Urothelium cell line (cell line): ENCODE measurements at places on chromosomes 5 and 9.

DNA sequence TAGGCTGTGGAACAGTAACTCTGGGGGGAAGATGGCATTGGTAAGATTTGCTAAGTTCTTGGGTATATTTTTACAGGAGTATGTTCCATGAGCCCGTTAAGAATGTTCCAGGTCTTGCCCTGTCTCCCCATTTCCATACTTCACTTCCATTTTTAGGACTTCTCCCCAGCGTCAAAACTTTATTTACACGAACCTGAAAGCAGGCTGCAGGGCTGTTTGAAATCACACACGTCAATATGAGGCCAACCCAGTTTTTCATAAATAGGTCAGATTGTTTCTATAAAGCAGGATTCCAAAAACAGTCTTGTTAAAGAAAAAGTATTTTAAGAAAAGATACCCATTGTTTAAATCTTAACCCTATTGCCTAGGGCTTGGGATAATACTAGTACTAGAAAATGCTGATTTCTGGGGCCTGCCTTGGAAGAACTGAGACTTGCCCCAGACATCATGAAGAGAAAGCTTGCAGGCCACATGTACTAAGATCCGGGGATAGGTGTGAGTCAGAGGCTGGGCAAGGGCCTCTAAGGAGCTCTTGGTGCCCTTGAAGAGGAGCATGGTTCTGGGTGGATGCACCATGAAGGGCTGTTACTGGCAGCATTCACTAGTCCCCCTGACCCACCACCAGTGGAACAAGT lies 24.2 kb downstream of the TRIO start:
- DNase-seq, result peak; percentile 42

DNA sequence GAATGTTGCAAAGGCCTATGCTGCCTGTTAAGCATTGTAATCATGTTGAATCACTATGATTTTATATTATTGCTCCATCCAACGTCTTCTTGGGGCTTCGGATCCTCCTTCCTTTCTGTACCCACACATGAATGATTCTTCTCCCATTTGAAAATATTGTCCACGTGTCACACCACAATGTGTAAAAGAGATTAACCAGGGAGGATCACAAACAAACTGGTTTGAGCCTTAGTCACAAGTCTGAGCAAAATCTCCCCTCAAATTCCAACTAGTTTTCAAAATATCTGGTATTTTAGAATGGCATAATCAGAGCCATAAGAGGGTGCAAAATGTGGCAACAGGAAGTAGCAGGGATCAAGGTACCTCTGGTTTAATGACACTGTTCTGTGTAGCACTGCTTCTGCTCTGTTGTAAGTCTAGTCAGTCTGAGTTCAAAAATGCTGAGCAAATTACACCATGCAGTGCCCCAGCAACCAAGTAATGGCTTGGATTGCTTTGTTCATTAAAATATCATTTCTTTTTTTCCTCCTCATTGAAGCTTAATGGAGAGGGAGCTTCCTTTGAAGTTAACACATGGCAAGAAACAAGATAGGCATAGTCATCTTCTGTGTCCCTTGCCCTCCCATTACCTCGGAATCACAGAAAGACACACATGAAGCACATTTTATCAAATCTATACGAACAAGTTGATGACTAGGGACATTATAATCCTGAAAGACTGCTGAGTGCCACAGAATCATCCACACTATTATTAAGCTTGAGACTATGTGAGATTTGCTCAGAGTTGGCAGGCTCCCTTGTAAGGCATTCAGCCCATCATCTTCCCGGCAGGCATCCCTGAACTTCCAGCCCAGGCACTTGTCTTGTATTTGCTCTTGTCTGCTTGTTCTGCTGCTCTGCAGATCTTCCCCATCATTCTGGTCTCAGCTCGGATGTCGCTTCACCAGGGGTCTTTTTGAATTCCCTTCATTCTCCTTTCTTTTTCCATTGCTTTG lies 102.0 kb upstream of the PRLR start:
- no peak for DNase-seq

DNA sequence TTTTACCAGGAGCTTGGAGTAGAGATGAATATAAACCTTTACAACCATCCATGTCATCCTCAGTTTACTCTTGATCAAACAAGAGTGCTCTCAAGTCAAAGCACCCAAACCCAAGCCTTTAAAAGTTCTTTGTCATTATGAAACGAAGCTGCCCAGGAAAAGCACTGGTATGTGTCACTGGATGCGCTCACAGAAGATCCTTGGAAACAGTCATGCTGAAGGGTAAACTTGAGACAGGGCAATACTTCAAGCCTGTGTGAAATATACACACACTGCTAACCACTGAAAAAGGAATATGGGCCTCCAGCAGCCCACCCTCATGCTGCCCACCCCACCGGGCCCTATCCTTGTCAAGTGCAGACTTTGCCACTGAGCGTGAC lies 84.5 kb downstream of the PRRT1B start:
- no peak for DNase-seq

GRCh38 chr9:90724880-90725279 lies 76.7 kb upstream of the SYK start:
- no peak for DNase-seq

DNA sequence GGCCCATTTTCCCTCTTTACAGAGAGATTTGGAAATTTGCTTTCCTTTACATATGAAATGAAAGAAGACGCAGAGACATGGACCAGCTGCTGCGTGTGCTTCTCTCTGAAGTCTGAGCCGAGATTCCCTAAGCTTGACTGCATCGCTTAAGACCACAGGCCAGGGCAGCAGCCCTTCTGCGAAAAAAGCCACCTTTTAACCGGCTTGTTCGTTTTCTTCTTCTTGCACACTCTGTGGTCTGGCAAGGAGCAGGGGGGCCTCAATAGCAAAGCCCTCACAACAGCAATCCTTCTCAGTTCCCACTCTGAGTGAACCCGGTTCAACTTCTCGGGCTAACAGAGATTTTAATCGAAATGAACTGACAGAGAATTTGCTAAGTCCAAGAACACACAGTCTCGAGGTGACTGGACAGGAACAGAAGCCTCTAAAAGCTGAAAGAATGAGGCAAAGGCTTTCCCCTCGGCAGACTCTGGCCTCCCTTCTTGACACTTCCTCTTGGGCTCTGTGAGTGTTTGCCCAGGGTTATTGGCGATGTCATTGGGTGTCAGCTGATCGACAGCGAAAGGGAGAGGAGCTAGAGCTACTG lies 512.9 kb upstream of the KLF4 start:
- no peak for DNase-seq

DNA sequence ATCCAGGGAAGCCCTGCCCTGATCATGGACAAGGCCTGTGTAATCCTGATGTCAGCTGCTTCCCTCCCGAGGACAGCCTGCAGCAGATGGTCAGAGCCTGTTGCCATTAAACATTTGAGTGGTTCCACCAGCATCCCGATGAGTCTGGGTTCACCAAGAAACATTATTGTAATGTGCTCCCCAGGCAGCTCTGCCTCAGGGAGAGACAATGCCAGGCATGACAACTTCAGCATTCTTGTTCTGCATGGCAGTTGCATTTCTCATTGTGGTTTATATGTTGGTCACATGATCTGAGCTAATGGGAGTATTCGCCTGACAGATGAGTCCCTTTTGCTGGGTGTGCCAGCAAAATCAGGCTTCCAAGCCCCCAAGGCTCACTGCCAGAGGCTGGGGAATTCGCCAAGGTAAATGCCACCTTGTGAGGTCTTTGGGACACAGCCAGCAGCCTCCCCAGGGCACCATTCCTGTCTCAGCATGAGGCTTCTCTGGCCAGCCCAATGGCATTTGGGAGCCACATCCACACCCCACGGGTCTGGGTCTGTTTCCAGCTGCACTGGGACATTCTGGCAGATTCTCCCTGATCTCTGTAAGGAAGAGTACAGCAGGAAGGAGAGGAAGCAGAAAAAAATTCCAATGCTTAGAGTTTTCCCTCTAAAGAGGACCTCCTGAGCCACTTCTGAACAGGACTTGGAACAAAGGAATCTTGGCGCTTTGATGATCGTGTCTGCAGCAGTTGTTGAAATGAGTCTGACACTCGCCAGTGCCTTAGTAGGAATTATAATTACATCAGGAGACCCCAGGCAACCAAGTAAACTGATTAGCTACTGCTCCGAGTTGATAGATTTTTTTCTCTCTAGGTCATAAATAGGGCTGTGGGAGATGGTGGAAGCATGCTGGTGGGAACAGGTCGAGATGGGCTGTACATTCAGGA lies 18.7 kb downstream of the KCNIP1 start:
- peak; percentile 77 for DNase-seq

DNA sequence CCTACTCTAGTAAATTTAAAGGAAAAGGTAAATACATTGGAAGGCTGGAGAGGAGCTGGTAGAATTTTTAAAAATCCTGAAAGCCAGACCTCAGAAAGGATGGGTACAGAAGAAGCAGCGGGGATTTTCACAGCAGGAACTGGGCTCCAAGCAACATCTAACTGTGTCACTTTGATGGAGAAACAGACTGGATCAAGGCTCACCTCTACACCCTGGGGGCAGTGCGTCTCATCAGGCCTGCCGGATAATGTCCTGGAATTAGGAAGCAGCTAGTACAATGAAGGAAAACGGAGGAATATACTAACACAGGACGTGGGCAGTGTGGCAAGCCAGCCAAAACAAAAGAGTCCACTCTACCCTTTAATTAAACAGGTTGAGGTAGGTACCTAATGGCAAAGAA lies 463.6 kb downstream of the TAF11L14 start:
- DNase-seq, result no peak

- no peak for DNase-seq
These were observed 9.1 kb downstream of the BRD3OS start for GRCh38 chr9:134034215-134035040.

GRCh38 chr5:171640480-171640879 lies 145.1 kb upstream of the SMIM23 start:
- no peak for DNase-seq

DNA sequence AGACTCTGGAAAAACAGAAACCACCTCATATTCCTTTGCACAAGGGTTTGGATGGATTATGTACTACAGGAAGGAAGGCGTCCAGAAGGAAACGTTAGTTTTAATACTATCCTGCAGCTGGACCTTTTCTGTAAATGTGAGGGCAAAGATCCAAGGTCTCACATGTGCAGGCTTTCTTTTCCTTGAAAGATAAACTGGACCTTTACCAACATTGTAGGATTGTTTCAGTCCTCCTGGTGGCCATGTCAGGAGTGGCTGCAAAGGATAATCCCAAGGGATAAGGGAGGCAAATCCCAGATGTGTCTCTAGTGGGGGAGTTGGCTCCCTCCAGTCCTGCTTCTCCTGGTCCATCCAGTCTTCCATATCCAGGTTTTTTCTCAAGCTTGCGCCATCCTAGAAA lies 397.5 kb downstream of the HTR1A start:
- no peak for DNase-seq

- no peak for DNase-seq
These were observed 324.9 kb downstream of the NPR3 start for GRCh38 chr5:33035851-33036527.

DNA sequence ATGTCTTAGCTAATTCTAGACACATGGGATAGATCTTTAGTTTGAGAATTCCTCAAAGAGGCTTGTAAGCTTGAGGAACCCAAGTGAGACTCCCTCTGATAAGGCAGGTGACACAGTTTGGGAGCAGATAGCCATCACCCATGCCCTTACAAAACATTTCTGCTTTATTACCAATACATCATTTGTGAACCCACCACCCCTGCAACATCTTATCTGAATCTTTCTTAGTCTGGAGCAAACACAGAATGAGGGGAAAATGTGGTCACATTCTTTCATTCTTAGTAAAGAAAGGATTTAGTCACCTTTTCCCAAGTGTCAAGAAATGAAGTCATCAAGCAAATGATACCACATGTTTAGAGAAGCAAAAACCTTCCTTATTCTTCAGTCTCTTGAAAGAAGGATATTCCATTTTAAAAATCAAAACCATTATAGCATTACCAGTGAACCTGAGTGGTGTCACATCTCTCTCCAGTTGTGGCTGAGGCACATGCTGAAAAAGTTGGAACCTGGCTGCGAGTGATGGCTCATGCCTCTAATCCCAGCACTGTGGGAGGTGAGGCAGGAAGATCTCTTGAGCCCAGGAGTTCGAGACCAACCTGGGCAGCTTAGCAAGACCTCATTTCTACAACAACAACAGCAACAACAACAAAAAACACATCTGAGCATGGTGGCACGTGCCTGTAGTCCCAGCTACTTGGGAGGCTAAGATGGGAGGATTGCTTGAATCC lies 65.9 kb downstream of the PRKACG start:
- no peak for DNase-seq

DNA sequence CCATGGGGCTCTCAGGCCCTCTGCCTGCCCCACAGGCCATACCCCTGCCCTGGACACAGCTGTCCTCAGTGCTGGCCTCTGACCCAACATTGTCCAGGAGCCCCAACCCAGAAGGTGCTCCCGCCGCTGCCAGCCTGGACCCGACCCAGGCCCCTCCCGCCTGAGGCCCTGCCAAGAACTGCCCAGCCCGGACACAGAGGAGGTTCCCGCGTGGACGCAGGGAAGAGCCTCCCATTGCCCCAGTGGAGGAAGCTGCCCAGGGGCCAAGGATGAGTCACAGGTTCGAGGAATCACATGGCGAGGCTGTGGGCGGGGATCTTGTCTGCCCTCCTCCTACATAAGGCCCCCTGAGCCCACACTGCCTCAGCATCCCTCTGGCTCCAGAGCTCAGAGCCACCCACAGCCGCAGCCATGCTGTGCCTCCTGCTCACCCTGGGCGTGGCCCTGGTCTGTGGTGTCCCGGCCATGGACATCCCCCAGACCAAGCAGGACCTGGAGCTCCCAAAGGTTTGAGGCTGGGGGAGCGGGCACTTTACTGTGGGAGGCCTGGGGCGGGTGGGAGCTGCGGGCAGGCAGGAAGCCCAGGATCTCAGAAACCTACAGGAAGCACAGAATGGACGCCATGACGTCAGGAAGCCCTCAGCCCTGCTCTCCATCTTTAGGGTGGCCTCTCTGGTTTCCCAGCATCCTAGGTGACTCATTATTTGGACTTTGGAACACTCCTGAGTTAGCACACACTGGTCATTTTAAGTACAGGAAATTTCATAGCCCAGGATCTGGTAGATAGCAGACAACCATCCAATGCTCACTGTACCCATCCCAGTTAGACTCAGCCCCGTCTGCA lies at the start of gene PAEP:
Gene PAEP, plus strand, starts transcription at position 366 of the 844 bp plus-strand sequence.
- DNase-seq, result no peak

DNA sequence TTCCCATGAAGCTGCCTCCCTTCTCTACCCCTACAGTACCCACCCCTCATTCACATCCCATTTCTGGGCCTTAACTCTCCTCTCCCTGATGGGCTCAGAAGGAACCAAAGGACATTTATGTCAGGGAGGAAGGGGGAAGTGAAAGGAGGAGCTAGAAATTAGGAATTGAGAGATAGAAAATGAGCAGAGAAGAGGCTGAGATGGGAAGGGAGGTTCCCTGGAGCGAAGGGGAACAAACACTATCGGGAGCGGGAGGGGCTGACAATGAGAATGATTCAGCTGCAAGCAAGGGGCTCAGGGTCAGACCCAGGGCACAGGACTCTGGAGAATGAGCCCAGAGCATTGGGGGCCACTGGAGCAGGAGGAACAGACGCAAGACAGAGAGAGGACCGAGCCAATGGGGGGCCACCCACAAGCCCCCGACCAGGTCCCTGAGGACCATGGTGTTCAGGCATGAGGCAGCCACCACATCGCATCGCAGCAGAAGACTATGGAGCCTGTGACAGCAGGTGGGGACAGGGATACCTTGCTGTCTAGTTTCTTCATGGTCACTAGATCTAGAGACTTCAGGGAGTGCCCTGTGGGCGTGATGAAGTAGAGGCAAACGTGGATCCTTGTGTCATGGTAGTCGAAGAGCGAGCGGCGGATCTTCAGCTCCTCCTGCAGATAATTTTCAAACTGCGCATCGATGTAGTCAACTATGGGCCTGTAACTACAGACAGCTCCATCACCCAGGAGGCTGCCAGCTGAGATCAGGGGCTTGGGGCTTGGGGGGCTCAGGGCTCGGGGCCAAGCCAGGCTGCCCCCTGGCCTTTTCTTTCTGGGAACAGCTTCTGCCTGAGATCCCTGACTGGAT lies 13.6 kb downstream of the SEPTIN8 start:
- DNase-seq, result no peak
